ENCODE measurements at places on chromosomes 2 and 18.

GRCh38 chr2:223641082-223641481 is 38.9 kb upstream of the SCG2 start:
- no peak for DNase-seq

DNA sequence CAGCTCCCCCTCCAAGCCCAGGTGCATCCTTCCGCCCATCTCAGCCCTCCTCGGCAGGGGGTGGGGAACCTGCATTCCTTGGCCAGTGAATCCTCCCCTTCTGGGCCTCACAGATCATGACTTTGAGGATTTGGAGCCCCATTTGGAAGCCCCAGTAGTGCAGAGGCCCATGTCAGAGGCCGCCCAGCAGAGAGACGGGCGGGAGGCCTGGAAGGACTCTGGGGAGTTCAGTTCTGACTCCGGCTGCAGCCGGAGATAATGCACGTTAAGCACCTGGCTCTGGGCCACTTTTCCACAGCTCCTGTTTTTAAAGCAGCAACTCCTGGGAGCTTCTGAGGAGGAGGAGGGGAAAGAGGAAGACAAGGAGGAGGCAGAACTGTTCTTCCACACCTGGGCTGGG is 14.9 kb downstream of the ATOH8 start:
- DNase-seq, result no peak

DNA sequence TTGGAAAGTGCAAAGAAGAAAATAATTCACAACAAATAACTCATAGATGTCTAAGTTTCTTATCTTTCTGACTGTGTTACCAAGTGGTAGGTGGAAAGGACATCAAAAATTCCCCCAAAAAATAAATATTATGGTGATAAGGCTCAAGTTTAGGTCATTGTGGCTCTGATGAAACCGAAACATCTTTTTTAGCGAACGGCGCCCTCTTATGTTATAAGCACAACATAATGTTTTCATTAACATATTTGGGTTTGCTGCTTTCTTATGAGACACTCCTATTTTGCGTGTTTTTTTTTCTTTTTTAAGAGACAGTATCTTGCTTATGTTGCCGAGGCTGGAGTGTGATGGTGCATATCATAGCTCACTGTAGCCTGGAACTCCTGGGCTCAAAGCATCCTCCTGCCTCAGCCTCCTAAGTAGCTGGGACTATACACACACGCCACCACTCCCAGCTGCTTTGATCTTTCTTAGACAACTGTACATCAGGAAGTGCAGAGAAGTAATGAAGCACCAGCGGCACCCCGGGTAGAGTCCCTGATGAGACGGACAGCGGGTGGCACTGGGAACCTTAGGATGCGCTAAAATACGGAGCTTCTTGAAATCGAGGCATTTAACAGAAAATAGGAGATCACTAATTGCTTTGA is 38.5 kb upstream of the SLC35G4 start:
- DNase-seq, result no peak

DNA sequence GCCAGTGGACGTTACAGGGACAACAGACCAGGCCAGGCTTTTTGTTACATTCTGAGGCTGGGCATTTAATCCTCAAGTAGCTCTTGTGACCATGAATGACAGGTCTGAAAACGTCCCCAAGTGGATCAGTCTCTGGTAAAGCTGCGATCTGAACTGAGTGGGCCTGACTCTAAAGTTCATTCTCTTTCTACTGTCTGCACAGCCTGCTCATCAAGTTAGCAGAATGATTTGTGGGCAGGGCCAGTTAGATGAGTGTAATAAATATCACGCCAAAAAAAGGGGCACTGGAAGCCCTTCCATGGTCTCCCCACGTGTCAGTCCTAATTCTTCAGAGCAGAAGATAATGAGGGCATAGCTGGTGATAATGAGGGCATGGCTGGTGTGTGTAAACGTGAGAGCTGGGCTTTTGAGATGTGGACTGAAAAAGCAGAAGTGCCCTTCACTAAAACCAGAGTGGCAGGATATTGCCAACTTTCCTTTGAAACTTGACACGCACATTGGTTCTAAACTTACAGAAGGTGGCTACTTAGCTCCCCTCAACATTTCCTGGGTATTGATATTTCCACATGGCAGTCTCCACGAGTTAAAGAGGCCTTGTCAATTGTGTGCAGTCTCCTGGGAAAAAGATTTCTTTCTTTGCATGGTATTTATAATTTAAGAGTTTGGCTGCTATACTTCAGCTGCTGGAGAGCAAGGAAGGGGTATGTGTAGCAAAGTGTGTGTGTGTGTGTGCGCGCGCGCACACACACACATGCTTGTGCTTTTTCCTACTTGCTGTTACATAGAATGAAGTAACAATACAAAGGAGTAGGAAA is 72.7 kb upstream of the LYPD6B start:
- no peak for DNase-seq

- no peak for DNase-seq
Measured at GRCh38 chr2:197958592-197959150, 154.3 kb downstream of the PLCL1 start.

DNA sequence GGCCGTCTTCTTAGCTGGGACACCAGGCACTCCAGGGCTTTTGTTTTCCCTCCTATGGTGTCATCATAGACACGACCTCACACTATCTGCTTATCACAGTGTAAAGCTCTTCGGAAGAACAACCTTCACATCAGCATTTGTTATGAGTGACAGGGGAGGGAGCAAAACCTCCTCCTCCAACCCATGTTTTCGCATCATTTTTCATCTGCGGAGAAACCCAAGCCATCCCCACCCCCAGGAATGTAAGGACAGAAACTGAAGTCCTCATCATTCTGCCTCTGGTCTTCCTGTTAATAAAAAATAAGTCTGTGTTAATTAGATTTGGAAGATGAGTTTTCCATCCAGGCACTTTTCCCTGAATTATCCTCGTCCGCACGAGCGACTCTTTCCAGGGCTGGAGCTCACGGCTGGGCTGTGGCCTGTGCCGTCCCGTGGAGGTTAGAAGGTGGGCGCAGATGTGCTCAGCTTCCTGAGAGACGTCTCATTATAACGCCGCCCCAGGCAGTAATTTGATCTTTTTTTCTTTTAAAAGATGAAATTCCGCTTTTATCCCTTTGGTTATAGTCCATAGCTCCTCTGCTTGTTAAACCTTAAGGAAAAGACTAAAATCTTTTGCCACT is 101.6 kb upstream of the TMEM18 start:
- DNase-seq, result no peak

DNA sequence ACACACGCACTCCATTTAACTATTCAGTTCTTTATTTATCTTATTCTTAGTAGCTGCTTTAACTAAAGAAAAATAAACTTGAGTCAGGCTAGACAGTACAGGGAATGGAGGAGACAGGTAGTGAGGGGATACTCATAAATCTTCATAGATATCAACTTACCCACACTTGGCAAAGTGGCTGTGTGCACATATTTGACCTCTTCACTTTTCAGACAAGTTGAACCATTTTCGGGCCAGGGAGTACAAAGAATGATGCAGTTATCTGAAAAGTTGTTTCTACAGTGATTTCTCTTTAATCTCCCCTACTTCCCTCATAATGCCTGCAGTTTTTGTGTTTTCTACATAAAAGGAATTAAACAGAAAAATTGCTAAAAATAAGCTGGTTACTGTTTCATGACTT is 307.5 kb downstream of the GULP1 start:
- no peak for DNase-seq

DNA sequence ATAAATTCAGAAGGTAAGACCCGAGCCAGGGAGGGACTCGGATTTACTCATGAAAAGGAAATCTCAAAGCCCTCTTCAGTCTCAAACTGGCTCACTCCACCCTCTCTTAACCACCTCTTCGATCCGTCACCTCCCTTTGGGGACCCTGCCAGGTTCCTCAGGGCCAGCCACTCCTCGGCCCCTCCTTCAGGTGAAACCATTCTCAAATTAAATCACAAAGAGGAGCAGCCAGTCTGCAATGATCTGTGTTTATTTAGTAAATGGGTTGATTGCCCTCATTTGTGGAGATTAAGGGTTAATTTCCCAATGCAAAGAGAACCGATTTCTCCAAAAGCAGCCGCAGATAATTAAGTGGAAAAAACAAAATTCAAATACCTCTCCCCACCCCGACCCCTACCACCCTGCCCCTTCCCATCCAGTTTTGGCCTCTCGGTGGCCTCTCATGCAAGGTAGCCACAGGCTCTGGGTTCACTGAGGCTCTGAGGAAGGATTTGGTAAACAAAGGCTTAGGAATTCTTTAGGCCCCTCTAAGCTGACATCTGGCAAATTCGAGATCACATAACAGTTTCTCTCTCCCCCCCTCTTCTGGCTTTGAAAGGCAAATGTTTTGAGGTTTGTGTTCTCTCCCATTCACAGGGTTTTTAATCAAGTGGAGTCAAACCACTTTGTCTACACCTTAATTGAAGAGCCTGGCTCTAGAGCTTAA is 10.3 kb upstream of the FZD7 start:
- no peak for DNase-seq

GRCh38 chr2:112075490-112076260 is 20.6 kb downstream of the TMEM87B start:
- no peak for DNase-seq

DNA sequence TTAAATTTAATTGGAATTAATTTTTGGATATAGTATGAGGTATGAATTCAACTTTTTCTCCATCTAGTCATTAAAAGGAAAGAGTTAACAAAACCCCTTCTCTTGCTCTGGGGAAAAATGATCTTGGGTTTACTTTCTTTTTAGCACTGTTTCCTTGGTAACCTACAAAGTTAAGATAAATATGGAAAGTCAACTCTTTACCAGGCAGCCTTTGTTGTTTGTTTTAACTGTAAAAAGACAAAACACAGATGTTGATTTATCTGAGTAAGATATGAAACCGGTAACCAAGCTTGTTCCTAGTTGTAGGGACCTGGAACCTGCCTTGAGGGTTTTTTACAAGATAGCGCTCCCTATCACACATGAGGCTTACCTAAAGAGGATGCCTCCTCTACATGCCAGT is 10.1 kb upstream of the SANBR start:
- no peak for DNase-seq

GRCh38 chr2:184125867-184126266 is 472.5 kb upstream of the ZNF804A start:
- DNase-seq, result no peak

DNA sequence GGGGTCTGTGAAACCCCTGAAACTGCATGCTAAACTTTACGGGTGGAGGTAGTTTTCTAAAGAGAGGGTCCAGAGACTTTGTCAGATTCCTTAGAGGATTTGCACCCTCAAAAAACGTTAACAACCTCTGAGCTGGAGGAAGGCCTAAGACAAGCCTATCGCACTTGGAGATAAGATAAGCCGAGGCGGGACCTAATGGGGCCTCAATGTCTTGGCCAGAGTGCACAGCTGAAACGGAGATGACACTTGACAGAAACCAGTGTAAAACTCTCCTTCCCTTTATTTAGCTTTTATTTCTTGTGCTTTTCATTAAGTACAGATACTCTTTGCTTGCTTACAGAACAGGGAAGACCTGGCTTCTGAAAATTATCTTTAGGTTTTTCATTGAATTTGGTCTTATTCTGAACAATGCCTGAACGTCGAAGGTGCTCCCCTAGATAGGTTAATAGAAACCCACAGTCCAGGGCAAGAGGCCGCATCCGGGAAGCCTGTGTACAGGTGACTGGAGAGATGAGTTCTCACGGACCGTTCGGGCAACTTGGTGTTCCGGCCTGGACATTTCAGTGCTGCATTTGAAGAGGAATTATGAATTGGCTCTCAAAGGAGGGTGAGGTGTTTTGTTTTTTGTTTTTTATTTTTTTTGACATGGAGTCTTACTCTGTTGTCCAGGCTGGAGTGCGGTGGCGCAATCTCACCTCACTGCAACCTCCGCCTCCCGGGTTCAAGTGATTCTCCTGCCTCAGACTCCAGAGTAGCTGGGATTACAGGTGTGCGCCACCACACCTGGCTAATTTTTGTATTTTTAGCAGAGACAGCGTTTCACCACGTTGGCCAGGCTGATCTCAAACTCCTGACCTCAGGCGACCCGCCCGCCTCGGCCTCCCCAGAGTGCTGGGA is 49.7 kb downstream of the SH3BP4 start:
- no peak for DNase-seq

DNA sequence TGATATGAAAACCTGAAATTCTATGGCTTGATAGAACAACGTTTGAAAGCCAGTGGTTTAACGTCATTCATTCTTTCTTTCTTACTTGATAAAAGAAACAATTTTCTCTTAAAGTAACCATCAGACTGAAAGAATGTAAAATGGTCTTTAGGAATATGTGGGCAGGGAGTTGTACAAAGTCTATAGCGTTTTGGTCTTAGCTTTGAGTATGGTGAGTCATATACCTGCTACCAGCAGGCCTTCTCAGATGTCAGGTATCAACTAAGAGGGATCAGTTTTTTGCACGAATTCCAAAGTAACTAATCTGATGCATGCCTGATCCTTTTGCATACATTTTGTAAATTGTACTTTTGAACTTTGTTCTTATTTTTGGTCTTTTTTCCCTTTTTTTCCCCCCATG is 101.5 kb upstream of the DSEL start:
- DNase-seq, result no peak

- no peak for DNase-seq
Measured at GRCh38 chr2:234038076-234038802, 12.3 kb upstream of the SPP2 start.

DNA sequence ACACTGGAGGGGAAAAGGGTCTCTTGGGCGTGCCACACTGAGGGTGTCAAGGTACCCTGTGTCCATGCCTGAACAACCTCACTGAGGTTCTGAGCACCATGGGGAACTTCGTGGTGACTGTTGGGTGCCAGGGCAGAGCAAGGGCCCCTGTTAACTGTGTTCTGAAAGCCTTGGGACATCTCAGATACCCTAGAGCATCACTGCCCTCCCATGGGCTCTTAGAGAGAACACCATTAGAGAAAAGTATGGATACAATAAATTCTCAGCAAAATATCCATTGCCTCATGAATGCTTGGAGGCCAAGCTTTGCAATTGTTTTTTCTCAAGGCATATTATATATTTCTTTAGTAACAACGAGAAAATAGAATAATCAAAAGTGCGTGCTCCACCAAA is 488.5 kb upstream of the NRP2 start:
- DNase-seq, result no peak

GRCh38 chr2:233945146-233945545 is 28.0 kb downstream of the TRPM8 start:
- DNase-seq, result no peak

GRCh38 chr18:32549248-32550110 is 78.8 kb upstream of the GAREM1 start:
- DNase-seq, result no peak

- no peak for DNase-seq
Measured at GRCh38 chr2:236748385-236748784, 178.8 kb downstream of the ACKR3 start.

- DNase-seq, result no peak
Measured at GRCh38 chr2:190795686-190796085, 84.9 kb upstream of the GLS start.

GRCh38 chr2:28437149-28437835 is 44.6 kb downstream of the FOSL2 start:
- DNase-seq, result no peak
